Stimulated activated CD4-positive, alpha-beta T cell treated with anti-CD3 and anti-CD28 coated beads, Interleukin-1b, Interleukin-23, amount 100 ng/mL, for 4 hours (primary cell): ENCODE measurements at places on chromosomes 1 and 21.

DNA sequence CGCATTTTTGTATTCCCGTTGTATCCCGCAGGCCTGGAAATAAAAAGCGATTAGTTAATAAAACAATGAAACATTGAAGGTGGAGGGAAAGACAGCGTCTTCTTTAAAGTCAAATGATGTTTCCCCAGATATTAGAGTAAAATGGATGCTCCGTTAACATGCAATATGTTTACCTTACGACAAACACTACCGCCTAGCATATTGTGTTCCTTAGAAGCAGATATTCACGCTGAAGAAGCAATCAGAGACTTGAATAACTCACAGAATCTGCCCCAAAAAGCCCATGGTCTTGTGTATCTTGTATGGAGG, 583 bp upstream of the B4GALT3 start:
- DNase-seq, result no peak

GRCh38 chr1:3373700-3374405, 80.6 kb upstream of the ARHGEF16 start:
- no peak for DNase-seq

DNA sequence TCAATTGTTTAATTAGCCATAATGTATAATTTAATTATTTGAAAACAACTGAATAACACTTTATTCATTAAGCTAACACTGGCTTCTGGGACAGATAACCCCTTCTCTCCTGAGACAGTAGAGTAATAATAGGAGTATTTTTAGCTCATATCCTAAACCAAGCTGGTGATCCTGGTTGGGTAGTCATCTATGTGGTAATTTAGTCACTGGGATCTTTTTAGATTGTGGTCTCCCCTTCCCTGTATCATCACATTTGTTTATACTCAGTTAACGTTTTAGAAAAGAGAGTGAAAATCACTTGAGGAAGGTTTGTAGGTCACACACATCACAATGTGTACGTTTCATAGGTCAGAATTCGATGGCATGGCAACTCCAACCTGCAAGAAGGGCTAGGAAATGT, 1356.6 kb upstream of the ADGRL2 start:
- DNase-seq, result no peak

GRCh38 chr1:226977643-226978431, 37.7 kb downstream of the COQ8A start:
- no peak for DNase-seq

DNA sequence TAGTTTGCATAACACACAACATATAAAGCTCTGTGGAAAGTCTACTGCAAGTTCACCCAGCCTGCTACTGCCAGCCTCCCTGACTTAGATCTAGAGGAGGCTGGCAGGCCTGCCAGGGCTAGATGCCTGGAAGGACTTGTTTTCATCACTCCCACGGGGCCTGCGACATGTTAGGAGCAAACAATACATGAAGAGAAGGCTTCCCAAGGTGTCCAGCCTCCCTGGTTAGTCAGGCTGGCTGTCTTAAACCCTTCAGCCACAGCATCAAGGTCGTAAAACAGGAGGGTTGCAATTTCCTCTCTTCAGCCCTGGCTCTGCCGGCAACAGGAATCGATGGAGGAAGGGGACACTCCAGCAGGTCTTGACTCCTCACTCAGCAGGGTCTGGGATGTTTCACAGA, 104.5 kb downstream of the NGF start:
- DNase-seq, result no peak

GRCh38 chr1:182413486-182413885, 13.0 kb upstream of the TEDDM1 start:
- no peak for DNase-seq

- DNase-seq, result no peak
Measured at GRCh38 chr1:10768552-10768951, 27.9 kb downstream of the CASZ1 start.

- DNase-seq, result no peak
Measured at GRCh38 chr1:58524353-58524945, 22.1 kb downstream of the OMA1 start.

- no peak for DNase-seq
Measured at GRCh38 chr21:15781986-15782385, 52.2 kb downstream of the USP25 start.

DNA sequence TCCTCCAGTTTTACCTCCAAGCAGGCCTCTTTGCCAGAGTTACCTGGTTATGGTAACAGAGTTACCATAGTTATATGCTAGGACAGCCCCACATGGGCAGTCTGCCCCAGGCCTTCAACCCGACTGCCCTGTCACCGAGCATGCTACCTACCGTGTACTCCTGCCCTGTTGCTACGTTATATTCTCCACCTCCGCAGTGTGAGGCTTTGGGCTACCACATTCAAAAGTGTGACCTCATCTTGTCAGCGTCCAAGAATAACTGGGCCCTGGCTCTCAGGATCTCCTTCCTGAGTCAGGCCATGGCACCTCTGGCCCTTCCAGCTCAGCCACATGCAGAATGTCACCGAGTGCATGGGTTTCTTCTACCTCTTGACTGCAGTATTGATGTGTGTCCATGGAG, 8.9 kb downstream of the MAPKAPK2 start:
- DNase-seq, result no peak

- DNase-seq, result no peak
Measured at GRCh38 chr1:56135069-56135863, 444.1 kb downstream of the PLPP3 start.

GRCh38 chr1:220325306-220325995, 53.2 kb upstream of the RAB3GAP2 start:
- no peak for DNase-seq

- DNase-seq, result peak; percentile 25
Measured at GRCh38 chr1:50968821-50969610, 1.0 kb upstream of the CDKN2C start.

DNA sequence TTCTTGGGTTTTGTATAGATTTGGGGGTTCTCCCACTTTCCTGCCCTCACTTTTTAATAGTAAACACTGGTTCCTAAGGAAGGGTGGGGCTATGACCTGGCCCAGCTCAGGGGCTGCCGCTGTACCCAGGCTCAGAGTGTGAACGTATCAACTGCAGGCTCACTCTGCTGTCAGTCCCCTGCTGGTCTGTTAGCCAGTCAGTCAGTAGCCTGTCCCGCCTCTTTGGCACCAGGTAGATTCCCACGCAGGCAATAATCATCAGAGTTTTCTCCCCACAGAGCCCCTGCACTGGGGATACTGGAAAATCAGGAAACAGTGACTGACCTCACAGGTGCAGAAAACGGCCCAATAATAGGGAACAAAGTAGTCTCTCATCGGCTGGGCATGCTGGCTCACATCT, 15.0 kb upstream of the ALPL start:
- no peak for DNase-seq

DNA sequence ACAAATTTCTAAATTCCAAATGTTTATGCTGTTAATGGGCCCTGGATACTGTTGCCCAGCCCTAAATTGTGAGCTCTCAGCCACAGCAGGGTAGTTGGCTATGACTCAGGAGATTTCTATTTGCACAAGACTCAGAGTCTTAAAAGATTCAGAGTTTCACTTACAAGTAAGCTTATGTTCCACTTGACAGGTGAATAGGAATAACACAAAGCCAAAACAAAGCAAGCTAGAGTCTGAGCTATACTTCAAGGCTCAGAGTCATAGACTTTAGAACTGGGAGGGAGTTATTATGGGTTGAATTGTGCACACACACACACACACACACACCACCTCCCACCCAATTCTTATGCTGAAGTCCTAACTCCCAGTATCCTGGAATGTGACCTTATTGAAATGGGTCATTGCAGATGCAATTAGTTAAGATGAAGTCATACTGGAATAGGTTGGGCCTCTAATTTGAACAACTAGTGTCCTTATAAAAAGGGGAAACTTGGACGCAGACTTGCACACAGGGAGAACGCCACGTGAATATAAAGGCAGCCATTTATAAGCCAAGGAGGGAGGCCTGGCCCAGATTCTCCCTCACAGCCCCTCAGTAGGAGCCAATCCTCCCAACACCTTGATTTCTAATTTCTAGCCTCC, 30.2 kb downstream of the PRDX6 start:
- no peak for DNase-seq
